ENCODE measurements at places on chromosomes 1 and 21.
A peak's percentile ranks its signal among the peaks of the same experiment; 100 is the strongest.

DNA sequence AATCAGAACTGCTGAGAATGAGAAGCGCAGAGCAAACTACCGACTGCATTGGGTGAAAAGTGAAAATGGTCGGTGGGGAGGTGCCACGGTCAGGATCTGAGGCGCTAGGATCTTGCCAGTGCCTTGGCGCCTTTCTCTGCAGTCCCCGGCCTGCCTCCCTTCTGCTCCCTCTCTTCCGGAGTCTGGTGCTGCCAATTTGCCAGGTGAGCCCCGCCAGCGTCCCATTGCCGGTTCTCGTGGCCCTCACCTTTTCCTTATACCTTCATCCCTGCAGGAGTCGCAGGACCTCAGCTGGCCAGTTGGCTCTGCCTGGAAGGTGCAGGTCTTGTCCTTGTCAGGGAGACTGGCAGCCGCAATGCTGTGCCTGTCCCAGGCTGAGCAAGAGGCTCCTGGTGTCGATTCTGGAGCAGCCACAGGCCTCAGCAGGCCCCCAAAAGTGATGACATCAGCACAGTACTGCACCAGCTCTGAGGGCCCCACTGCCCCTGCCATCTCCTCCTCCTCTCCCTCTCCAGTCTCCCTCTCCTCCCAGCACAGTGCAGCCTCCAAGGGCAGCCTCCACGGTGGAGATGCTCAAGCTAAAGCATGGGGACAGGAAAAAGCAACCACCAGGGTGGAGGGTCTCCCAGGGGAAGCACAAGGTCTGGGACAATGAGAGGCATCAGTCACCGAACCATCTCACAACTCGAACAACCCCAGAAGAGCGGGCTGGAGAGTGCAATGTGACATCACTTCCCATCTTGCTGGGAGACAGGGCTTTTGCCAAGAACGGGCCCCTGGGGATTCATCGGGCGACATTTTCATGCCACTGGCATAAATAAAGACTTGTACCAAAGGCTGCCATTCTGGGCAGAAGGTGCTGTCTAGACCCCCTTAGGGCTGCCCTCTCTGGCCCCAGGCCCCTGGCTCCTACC, 37.1 kb upstream of the H6PD start:
- DNase-seq, result no peak

DNA sequence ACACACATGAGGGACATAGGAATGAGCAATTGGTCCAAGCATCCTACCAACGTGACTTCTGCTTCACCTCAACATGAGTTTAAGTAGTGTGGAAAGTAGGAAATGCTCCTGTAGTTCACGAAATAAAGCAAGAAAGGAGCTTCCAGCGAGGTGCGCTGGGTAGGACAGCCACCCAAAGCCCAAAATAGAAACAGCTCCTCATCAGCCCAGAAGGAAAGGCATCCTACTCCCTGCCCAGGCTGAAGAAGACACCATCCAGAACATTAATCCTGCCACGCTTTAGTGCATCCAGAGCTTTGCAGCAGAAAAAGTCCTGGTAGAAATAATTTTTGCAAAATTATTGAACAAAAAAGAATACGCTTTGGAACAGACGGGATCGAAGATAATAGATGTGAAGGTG, 25.9 kb downstream of the CCDC185 start:
- DNase-seq, result no peak

- DNase-seq, result no peak
Measured at GRCh38 chr1:101060992-101061391, 35.4 kb upstream of the DPH5 start.

DNA sequence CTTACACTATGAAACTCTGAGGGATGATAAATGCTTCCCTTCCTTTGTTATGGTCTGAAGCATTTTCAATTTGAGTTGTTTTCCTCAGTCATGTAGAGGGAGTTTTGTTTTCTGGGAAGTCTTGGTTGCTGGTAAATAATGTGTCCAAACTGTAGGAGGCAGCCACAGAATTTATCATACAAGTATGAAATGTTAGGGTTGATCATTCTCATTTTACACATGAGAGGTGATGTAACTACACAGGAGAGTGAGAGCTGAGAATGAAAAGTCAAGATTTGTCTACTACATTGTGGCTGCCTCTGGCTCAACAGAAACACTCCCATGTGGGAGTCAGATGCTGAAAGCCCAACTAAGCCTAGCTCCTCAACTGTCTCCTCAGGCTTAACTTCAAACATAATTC, 182.5 kb upstream of the SGIP1 start:
- DNase-seq, result no peak

DNA sequence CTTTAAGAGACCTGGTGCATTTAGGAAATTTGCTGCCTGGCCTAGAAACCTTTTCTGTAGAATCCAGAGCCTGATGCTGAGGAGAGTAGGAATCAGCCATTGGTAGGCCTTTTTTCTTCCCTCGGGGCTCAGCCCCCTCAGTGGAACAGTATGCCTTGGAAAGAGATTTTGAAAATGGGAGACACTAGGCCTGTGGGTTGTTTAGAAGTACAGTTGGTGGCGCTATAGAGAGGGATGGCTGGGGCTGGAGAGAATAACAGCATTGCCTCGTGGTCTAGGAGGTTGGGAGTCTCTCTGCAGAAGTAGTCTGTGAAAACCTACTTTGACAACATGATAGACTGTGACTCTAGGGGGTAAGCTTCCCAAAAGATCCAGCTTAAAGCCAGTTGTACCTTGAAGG, 8.2 kb downstream of the KIF2C start:
- no peak for DNase-seq

- DNase-seq, result no peak
Measured at GRCh38 chr21:40731206-40731605, 115.8 kb downstream of the DSCAM start.

DNA sequence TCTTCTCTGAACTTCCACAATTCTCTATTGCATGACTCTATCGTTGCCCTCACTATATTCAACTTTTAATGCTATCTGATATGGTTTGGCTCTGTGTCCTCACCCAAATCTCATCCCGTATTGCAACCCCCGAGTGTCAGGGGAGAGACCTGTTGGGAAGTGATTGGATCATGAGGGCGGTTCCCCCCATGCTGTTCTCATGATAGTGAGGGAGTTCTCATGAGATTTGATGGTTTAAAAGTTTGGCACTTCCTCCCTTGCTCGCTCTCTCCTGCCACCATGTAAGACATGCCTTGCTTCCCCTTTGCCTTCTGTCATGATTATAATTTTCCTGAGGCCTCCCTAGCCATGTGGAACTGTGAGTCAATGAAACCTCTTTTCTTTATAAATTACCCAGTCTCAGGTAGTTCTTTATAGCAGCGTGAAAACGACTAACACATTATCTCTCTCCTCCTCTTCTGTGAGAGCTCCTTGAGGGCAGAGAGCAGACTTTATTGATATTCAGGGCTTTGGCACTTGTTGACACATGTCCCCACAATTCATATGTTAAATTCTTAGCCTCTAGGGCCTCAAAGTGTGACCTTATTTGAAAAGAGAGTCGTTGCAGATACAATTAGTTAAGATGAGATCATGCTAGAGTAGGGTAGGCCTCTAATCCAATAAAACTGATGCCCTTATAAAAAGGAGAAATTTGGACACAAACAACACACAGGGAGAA, 52.1 kb downstream of the ADCY10 start:
- DNase-seq, result no peak

DNA sequence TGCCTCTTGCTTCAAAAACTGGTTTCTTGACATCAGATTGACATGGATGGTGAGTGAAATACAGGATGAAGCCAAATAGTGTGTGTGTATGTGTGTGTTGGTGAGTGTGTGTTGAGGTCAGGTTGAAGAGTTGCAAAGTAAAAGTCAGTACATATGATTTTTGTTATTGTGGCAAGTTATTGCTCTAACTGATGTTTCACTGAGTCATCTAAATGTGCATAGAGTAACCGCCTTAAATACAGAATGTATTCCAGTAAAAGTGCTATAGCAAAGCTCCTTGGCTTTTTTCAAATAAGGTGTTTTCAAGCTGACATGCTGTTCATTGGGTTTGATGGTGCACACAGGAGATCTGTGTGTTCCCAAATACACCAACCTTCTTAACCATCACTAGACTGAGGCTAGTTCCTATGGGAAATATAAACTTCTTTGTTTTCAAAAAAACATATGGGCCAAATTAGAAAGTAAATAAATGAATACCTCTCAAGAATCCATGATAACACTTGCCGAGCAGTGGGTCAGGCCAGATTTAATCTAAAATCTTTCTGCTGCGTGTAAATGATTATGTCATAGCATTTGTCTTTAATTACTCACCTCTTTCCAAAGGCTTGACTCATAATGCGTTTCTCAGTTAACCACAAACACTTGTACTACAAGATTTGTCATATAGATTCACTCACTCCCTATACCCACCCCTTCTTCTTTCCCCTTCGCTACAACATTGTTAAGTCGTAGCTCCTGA, 151.1 kb downstream of the LYPLAL1 start:
- DNase-seq, result no peak

- no peak for DNase-seq
Measured at GRCh38 chr1:75613916-75614315, 3.0 kb upstream of the SLC44A5 start.

- no peak for DNase-seq
Measured at GRCh38 chr1:46027788-46028573, 104.4 kb downstream of the PIK3R3 start.

GRCh38 chr1:214123061-214123784, 135.4 kb downstream of the PROX1 start:
- DNase-seq, result peak; percentile 43

- DNase-seq, result peak; percentile 12
Measured at GRCh38 chr1:12049616-12050015, 13.5 kb upstream of the TNFRSF8 start.

- DNase-seq, result no peak
Measured at GRCh38 chr1:116908266-116908665, 1.4 kb upstream of the PTGFRN start.

DNA sequence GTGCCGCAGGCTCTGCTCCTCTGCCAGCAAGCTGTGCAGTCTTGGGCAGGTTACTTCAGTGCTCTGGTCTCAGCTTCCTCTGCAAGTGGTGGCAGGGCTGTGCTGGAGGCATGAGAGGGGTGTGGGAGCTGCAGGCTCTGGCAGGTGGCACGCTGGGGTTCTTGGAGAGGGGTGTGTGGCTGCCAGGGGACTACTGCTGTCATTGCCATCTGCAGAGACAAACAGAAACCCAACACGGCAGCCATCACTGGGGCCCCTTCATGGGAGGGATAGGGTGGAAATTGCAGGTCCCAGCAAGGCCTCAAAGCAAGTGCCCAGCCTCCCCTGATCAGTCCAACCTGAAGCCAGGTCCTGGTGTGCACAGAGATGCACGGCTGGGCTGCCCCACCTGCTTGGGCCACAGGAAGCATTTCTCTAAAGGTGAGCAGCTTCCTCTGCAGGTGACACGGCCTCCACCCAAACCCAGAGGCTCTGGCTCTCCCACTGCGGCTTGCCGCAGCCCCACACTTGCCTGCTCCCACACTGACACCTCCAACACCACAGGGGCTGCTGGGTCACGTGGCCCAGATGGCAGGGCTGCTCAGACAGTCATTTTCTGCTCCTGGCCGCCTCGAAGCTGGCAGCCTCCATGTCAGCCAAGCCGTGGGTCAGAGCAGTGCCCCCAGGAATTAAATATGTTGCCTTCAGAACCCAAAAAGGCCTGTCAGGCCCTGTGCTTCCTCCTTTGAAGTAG, 4.1 kb upstream of the COL6A2 start:
- no peak for DNase-seq

DNA sequence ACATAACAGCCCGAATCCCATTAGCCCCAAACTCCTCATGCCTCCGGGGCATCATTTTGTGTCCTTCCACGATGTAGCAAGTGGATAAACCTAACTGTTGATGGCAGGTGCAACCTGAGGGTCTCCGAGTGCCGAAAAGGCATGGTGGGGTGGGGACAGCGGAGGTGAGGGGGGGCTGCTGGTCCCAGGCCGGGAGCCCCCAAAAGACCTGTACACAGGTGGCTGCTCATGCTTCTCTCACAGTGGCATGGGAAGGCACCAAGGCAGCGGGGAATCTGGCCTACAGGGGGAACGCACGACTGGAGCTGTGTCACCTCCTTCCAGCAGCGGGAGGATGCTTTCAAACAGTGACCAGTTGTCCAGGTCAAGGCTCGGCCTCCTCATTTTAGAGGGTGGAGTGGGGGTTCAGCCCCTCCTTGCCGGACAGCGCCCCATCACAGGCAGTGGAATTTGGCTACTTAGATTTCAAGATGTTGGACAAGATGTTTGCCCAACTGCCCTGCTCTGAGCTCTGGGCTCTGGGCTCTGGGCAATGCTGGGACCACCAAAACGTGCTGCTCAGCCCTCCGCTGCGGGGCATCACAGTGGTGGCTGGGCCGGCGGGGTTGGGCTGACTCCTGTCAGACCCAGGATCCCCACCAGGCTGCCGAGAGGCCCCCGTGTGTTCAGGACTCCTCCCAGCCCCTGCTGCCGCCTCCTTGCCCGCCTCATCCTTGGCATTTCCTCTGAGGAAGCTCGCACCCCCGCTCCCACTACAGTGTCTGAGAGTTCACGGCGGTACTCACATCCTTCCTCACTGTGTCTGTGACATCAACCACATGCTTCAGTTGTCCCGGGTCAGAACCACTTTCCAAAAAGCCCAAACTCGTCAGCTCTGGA, 7.6 kb downstream of the DNMT3L start:
- DNase-seq, result no peak

DNA sequence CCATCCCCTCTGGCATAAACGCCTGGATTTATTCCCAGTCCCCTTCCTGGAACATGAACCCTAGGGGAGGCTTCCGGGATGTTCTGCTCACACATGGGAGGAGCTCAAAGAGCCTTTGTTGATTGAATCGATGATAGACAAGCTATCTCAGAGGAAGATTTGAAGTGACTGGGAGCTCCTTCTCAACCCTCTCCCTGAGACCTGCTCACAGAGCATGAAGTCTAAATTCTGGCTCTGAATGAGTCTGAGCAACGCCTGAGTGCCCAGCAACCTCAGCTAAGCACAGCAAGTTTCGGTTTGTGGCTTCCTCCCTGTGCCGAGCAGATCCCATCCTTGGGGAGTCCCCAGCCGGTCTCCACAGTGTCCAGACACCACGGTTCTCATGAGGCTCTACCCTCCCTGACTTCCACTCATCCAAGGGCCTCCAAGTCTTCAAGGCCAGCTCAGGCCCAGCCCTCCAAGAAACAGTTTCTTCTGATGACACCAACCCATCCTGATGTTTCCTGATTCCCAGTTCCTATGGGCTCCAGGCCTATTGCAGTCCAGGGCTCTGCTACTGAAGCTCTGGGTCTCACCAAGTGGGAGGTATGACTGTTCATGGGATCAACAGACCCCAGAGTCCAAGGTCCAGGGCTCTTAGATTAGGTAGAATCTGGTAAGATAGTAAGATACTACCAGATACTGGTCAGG, 190.8 kb downstream of the DYRK1A start:
- no peak for DNase-seq

Measured in NCI-H1417 treated with DMSO at 0.1 percent for 48 hours (cell line).